ENCODE measurements at places on chromosomes 6 and 20.

- no peak for DNase-seq
Measured at GRCh38 chr20:58670102-58670501, 19.0 kb downstream of the STX16 start.

- DNase-seq = no peak
Measured at GRCh38 chr6:122612838-122613237, 2.6 kb downstream of the PKIB start.

GRCh38 chr6:169622618-169623017 lies 79.2 kb downstream of the WDR27 start:
- no peak for DNase-seq

DNA sequence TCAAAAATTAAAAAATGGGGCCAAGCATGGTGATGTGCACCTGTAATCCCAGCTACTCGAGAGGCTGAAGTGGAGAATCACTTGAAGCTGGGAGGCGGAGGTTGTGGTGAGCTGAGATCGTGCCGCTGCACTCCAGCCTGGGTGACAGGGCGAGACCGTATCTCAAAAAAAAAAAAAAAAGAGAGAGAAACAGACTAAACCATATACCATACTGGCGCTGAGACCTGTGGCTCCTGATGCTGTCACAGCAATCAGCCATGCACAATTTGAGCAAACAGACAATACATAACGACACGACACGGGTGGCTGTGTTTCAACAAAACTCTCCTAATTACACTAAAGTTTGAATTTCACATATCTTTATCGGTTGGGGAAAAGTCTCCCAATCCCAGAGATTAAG lies 14.9 kb upstream of the CBFA2T2 start:
- DNase-seq = no peak

DNA sequence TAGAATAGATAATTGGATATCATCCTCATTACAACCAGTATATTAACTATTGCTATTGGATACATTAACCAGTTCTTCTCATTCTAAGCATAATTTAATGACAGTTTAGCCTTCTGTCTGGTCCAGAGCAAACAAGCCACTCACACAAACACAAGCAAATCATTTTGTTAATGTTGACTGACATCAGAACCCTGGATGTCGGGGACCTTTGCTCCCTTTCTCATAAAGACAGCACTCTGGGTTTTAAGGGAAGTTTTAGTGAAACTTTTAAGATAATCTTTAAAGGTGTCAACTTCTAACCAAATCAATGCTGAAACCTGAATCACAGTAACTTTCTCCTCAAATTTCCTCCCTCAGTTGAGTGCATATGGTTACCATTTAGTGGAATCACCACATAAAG lies 113.9 kb downstream of the PTPRK start:
- DNase-seq = no peak

DNA sequence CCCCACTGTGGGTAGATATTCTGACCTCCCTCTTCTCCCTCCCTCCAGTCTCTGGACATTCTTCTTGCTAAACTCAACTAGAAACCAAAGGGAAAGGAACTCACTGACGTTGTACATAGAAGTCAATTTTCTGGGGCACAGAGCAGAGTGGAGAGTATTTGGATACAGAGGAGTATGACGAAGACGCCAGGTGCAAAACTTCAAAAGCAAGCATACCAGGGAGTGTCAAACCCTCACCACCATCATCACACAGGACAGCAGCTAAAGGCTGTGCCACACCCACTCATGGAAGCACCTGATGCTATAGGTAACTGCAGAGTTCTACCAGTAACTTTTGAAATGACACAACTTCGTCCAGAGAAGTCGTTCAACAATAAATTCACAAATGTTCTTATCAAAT lies 64.8 kb downstream of the FYN start:
- no peak for DNase-seq

DNA sequence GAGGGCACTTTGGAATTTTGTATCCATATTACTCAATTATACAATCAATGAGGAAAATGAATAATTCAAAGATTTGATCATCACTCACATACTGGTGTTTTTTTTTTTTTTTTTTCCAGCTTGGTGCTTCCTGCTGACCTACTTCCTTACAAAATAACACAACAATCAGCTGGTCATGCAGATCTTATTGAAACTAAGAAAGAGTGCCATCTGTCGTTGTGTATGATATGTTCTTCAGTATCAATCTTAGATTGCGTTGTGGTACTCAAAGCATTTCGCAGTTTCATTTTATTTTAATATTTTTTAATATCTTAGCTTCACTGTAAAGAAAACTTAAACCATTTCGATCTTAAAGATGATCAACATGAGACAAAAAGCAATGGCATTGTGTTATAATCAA lies 155.6 kb downstream of the OGFRL1 start:
- DNase-seq = peak; percentile 19

GRCh38 chr6:38021029-38021428 lies 201.5 kb downstream of the ZFAND3 start:
- DNase-seq = no peak

DNA sequence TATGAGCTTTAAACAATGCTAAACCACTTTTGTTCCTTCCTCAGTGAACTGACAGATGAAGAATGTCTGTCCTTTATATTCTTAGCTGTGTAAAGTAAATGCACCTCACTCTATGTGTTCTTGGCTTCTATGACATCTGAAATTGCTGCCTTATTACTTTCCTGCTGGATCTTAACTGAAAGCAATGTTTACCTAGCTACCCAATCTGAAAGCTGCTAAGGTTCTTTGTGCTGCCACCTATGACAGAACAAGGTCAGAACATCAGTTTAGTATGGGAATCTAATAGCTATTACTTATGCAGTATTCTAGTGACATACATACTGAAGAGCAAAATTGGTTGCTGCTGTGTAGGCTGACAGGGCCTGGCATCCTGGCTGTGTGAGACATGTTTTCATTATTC lies 444.1 kb downstream of the KHDRBS2 start:
- no peak for DNase-seq

GRCh38 chr6:139174961-139175360 lies 40.1 kb downstream of the HECA start:
- no peak for DNase-seq

- DNase-seq = no peak
Measured at GRCh38 chr6:135062735-135063134, 8.1 kb upstream of the HBS1L start.

DNA sequence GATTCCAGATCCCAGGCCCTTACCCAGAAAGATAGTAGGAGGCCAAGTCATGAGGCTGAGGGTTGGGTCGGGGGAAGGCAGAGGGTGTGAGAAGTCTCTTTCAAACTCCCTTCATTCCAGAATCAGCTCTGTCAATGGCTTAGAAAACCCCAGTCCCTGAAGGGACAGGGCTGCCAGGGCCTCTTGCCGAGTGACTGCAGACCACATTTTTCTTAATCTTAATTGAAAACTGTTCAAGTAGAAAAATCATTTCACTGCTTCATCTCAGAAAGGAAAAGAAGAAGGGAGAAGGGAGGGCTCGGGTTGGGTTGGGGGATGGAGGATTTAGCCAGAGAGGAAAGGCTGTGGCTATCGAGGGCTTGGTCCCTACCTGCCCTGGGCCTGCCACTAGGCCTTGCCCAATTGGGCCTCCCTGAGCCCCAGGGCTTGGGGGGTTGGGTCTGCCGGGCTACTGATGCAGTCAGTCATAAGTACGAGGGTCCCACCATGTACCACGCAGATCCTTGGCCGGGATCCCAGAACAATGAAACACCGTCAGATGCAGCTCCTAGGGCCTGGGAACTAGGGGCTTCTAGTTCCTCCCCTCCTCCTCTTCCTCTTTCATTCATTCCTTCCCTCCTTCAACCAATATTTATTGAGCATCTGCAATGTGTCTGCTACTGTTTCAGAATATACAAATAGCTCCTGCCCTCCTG lies 44.0 kb upstream of the CTNNBL1 start:
- DNase-seq = no peak

- no peak for DNase-seq
Measured at GRCh38 chr6:12007473-12007872, 4.6 kb upstream of the HIVEP1 start.

- DNase-seq = no peak
Measured at GRCh38 chr6:91874971-91875370, 1288.1 kb upstream of the MAP3K7 start.

- DNase-seq = no peak
Measured at GRCh38 chr20:45406260-45407066, 1.6 kb upstream of the DBNDD2 start.

- DNase-seq = peak; percentile 95
Measured at GRCh38 chr6:28383235-28384142, 16.1 kb downstream of the ZSCAN12 start.

- DNase-seq = no peak
Measured at GRCh38 chr6:40280231-40280630, 306.9 kb downstream of the LRFN2 start.

DNA sequence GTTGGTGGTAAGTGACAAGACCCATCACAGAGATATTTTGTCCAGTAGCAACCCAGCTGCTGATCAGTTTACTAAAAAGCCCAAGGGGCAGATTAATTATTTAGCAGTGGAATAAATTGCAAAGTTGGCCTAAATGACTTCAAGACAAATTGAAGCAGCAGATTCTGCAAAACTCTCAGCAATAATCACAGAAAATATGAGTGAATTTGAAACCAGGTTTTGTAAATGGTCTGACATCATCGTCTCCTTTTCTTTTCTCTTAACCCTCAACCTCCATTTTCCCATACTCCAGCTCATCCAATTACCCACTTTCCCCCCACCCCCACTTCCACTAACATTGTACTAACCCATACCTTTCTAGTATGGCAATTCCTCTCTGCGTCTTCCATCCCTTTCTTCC lies 11.3 kb upstream of the PTPRK start:
- DNase-seq = no peak

- no peak for DNase-seq
Measured at GRCh38 chr6:156859686-156860085, 82.5 kb downstream of the ARID1B start.

DNA sequence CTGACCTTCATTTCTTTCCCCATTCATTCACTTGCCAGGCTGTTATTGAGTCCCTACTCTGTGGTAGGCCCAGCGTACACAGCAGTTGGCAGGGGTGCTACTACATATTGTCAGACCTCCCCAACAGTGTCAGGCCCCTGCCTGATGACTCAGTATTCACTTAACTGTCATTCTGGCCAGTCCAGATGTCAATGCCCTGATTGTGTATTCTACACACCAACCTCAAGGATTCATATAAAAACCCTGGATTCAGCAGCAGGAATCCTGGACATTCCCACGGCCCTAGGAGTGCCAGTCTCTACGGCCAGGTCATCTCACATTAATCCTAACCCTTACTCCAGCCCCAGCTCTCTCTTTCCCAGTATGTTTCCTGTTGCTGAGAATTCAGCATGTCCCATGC lies 151.5 kb downstream of the TASP1 start:
- DNase-seq = no peak

DNA sequence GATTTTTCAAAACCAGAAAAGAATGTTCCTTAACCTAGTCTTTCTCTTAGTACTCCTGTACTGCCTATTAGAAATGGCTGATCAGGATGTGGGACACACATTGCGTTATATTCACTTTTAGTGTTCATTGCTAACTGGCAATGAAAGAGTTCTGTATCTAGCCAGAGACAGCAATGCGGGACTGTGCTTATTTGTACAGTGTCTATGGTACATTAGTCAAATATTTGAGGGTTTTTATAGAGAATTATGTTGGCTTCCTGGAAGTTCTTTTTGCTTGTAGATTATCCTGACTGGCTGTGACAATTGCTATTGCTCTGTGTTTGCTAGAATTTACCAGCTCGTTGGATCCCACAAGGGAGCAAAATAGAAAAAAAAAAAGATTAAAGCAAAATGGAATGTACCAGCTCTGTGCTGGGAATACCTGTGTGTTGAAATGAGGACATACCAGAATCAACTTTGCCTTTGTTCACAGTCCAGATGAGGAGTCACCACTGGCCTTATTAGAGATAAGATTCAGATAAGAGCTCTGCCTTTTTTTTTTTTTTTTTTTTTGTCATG lies 22.4 kb upstream of the IFNGR1 start:
- no peak for DNase-seq

DNA sequence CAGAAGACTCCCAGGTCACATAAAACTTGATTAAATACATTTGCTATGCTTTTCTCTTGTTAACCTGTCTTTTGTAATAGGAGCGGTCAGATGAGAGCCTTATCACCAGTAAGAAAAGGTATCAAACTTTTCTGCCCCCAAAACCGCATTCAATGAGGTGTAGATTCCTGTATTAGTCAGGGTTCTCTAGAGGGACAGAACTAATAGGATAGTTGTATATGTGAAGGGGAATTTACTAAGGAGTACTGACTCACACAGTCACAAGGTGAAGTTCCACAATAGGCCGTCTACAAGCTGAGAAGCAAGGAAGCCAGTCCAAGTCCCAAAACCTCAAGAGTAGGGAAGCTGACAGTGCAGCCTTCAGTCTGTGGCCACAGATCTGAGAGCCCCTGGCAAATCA lies 32.7 kb downstream of the PTPRK start:
- DNase-seq = no peak

DNA sequence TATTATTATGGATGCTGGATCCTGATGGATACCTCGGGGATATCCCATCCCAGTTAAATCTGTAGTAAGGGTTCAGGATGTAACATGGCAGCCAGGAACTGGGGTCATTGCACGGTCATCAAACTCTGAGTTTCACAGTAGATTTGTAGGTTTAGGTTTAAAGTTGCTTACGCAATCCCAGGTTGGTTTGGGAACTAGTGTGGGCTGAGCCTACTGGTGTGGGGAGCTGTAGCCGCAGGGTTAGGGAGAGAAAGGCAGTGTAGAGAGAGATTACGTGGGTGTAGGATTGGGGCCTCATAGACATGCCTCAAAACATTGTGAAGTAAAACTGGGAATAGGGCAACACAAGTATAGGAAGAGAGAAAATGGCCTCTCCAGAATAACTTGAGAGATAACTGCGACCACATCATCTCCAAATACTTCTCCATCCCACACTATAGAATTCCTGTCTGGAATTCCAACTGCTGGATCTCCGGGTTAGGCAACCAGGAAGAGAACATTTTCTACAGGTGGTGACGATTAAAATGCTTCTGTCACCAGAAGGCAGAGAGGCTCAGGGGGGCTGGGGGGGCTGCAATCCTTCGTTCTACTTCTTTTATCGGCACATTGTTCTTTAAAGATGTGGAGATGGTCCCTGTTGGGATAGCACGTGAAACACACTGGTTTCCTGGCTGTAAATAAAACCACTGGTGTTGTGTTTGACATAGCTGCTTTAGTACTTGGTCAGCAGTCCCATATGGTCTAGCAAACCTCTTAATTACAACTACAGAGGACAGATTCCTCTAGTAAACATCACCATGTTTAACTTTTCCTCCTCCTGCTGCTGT lies 44.9 kb upstream of the TMEM170B start:
- DNase-seq = no peak

GRCh38 chr20:15288106-15288505 lies 950.7 kb upstream of the FLRT3 start:
- DNase-seq = no peak

GRCh38 chr20:8342391-8342790 lies 210.3 kb downstream of the PLCB1 start:
- DNase-seq = no peak

DNA sequence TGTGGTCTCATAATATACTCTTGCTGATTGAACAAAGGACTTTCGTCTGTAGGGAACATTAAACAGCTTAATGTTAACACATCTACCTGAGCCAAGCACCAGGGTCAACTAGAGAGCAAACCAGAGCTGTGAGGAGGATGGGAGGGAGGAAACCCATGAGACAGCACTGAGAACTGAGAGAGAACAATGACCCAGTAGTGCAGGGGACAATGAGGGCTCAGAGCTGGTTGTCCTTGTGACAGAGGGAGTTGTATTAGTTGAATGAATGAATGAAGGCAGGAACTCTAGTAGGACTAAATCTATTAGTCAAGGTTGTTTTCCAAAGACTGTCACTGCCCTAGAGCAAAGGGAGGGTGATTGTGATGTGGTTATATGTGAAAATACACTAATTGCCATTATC lies 28.2 kb upstream of the GSTA4 start:
- no peak for DNase-seq

Data from SW 1271 (cell line).